SK-N-MC (cell line): ENCODE measurements at places on chromosomes 16 and 17.

- no peak for DNase-seq
Observed at GRCh38 chr17:55466671-55467070, 44.6 kb downstream of the SMIM36 start.

DNA sequence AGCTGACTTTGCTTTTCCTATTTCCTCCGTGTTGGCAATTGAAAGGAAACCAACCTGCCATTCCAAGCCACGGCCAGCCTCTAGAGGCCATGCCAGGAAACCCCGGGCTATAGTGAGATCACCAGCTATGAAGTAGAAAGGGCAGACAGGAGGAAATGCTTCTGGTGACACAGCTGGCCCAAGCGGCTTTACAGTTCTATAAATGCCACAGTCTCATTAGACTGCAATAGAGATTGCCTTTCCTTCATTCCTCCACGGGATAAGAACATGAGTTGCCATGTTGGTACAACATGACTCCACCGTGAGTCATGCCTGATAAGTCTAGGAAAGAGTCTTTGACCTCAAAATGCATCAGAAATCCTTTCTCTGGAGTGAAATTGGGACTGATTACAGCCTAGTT, 384.9 kb downstream of the GRIN2A start:
- no peak for DNase-seq

GRCh38 chr16:22901563-22901962, 87.6 kb downstream of the HS3ST2 start:
- DNase-seq: no peak

DNA sequence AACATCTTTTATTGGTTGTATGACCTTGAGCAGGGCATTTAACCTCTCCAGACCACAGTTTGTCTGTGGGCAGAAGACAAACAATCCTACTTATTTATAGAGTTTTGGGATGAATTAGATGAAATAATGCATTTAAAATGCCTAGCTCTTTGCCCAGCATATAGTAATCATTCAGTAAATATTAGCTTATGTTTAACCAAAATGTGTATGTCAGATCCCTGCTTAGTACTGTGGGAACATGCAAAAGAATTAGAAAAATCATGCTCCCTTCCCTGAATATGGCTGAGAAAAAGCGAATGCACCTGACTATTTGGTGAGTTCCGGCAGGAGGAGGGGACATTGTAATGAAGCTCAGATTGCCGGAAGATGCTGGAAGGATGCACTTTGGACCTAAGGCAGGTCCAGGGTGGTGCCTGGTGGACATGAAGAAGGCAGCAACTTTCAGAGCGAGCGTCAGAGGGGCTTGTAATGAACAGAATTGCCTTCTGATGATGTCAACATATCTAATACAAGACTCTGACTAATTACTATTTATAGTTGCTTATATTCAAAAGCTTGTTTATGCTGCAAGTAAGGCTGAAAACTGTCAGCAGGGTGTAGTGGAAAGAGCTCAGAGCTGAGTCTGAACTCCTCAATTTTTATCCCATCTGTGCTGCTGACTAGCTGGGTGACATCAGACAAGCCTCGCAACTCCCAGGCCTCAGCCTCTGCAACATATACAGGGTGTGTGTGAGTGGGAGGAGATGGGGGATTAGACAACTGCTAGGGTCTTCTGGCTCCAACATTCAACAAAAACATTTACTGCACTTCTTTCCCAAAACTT, 221.2 kb downstream of the PRKCA start:
- DNase-seq: no peak

DNA sequence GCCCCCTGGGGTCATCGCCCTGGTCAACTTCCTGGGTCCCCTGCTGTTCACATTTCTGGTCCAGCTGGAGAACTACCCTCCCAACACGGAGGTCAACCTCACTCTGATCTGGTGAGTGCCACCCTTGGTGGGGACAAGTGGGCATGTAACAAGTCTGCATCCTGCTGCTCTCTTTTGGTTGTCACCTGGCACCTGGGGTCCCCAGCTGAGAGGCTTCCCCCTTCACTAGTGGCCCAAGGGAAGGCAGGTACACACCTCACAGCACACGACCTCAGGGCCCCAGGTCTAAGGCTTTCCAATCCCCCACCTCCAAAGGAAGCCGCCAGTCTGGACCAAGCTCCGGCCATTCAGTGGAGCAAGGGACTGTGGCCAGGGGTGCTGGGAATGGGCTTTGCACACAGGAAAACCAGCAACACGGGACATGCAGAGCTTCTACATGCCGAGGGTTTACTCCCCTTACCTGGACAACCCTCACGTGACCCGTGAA, 4.4 kb downstream of the TMC8 start:
- no peak for DNase-seq

DNA sequence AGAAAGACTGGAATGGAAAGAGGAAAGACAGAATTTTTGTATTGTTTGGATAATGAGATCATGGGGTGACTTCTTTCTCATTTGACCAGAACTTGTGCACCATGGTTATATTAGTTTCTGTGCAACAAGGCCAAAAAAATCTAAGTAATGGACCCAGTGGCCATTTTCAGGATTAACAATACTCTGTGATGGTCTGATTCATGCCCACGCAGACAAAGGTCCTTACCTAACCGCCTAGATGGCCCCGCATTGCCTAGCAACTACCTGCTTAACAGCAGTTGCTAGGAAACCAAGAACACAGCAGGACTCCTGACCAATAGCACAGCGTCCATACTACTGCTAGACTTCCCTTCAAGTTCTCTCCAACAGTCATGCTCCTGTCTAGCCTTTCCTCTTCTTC, 22.4 kb downstream of the MIS12 start:
- no peak for DNase-seq
